ENCODE measurements at places on chromosomes 3 and 15.

- no peak for DNase-seq
Observed at GRCh38 chr3:13040361-13041074, 32.7 kb downstream of the IQSEC1 start.

GRCh38 chr15:71330638-71331162, 215.4 kb downstream of the THSD4 start:
- no peak for DNase-seq

DNA sequence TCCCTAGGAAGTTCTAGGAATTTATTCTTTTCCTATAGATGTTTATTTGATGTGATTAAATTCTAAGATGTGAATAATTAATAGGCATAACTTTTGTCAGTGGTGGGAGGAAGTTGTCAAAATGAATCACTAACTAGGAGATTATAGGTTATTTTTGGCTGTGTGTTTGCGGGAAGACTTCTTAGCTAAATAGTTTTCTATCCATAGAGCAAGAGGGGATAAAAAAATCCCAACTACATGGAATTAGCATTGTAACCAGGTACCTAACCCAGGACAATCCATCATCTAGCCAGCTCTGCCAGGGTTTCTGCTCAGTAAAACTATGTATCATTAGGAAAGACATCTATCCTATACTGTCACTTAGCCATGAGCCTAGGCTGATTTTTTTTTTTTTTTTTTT, 23.9 kb downstream of the SLC30A4 start:
- DNase-seq, result no peak

DNA sequence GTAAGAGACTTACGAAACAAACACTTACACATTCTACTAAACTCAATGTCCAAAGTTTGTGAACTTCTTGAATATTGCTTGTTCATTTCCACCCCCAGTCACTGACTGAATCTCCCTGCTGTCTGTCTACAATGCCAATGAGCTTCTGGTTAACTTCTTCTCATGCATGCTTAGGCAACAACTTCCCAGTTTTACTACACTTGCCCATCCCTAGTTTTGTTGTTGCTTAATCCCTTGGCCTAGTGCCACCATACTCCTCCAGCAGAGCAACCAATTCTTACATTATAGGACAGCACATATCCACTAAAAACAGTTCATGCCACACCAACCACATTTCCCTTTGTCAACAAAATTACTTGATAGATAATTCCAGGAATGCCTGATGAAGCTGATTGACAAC, 40.9 kb upstream of the CCR2 start:
- no peak for DNase-seq

GRCh38 chr3:43259626-43260025, 26.7 kb upstream of the SNRK start:
- DNase-seq, result no peak

DNA sequence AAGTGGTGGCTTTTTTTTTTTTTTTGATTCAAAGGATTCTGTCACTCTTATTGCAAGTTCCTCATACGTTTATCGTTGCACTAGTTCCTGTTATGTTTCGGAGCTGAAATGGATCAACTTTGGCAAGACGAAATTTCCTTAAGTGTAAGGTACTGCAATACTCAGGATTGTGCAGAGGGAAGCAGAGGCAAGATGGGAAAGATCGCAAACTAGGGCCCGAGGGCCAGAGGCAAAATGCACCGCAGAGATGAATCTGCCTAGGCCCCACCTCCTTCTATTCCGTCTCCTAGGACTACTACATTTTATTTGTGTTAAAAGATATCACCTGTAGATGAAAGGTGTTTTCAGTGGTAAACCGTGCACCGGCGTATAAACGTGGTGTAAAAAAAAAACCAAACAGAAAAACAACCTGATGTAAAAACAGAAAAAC, 331 bp downstream of the RNU6-1 start:
- no peak for DNase-seq

- no peak for DNase-seq
Observed at GRCh38 chr3:76370749-76371520, 585.6 kb upstream of the ZNF717 start.

GRCh38 chr3:46423588-46423987, 16.5 kb downstream of the CCRL2 start:
- DNase-seq, result no peak

- no peak for DNase-seq
Observed at GRCh38 chr3:9066141-9066540, 102.9 kb upstream of the RAD18 start.

GRCh38 chr3:50523279-50523811, 19.9 kb upstream of the CACNA2D2 start:
- DNase-seq, result no peak

DNA sequence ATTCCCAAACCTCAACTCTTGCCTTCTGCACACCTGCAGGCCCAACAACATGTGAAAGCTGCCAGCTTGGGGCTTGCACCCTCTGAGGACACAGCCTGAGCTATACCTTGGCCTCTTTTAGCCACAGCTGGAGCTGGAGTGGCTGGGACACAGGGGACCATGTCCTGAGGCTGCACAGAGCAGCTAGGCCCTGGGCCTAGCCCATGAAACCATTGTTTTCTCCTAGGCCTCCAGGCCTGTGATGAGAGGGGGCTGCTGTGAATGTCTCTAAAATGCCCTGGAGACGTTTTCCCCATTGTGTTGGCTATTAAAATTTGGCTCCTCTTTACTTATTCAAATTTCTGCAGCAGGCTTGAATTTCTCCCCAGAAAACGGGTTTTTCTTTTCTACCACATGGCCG, 7.2 kb downstream of the ZKSCAN7 start:
- no peak for DNase-seq

- DNase-seq, result no peak
Observed at GRCh38 chr3:64556046-64556445, 131.8 kb downstream of the ADAMTS9 start.

DNA sequence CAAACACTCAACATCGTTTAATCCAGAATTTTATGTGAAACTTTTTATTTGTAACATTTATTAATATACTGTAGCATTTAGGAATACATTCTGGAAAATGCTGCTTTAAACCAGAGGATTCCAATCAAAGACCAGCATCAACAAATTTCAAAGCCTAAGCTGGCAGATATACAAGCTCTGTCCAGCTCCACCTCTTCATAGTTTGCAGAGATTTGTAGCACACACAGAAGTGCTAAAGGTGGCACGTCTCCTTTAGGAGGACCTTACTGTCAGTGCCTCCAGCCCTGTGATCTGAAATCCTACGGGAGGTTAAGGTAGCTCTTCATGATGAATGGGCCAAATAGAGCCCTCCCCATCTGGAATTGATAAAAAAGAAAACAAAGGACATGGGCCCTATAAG, 329.7 kb upstream of the NECTIN3 start:
- no peak for DNase-seq

- no peak for DNase-seq
Observed at GRCh38 chr3:123459862-123460261, 11.0 kb upstream of the ADCY5 start.

GRCh38 chr3:59995563-59995962, 945.7 kb upstream of the CFAP20DC start:
- DNase-seq, result no peak

DNA sequence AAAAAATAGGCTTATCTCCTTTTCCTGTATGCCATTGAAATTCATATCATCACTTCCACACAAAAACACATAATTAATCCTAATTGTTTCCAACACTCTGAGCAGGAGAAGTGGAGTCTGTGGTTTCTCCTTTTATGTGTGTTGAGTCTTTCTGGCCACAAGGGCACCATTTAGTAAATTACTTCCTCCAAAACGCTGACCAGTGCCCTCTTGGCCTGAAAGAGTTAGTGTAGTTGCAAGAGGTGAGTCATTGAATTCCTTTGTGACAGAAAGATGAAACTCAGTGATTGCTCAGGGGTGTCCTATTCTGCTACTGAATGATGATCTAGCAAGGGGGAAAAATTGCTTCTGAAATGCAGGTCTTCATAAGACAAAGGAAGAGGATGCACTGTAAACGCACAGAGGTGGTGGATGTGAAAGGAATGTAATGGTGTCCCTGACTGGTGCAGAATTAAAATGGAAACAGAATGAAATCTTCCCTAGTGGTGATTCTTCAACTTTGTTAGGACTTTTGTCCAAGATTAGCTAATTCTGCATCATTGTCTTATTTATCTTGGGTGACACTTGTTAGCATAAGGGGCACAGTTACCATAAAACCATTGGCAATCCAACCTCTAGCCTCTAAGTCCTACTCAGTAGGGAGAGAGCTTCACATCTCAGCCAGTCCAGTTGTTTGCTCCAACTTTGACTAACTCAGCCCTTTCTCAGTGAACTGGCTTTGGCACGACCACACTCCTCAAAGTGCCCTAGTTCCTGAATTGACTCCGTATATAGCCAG, 208.4 kb upstream of the NANOGP8 start:
- no peak for DNase-seq

GRCh38 chr15:101143321-101143720, 108.5 kb downstream of the CHSY1 start:
- no peak for DNase-seq

- DNase-seq, result no peak
Observed at GRCh38 chr3:46847744-46848143, 15.5 kb downstream of the MYL3 start.

- DNase-seq, result no peak
Observed at GRCh38 chr3:87898971-87899370, 159.8 kb downstream of the CGGBP1 start.

GRCh38 chr3:127903611-127904375, 11.2 kb upstream of the KBTBD12 start:
- DNase-seq, result no peak

GRCh38 chr3:106552351-106553043, 683.7 kb upstream of the CBLB start:
- no peak for DNase-seq

DNA sequence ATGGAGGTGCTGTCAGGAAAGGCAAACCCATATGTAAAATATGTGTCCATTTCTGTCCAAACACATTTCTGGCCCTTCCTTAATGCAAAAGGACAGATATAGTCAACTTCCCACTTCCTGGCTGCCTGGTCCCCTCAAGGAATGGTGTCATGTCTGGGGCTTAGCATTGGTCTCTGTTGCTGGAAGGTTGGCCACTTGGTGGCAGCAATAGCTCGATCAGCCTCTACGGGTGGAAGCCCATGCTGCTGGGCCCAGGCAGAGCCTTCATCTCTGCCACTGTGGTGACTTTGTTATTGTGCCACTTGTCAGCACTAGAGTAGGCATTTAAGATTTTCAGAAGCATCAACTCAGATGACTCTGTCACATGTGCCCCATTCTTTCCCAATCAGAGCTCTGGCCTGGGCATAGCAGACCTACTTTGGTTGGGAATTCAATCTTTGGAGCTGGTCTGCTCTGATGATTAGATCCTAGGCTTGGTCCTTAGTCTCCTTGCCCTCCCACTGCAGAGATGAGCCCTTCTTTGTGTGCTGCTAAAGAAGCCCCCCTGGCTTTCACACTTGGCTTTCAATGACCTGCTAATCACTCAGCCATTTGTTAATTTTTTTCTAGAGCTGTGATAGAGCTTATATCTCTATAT, 51.0 kb upstream of the SPSB4 start:
- DNase-seq, result no peak

GRCh38 chr15:44315773-44316465, 27.4 kb downstream of the GOLM2 start:
- no peak for DNase-seq

GRCh38 chr15:74725225-74725774, at the start of gene CYP1A1:
Gene CYP1A1, minus strand, starts transcription at chr15:74725528. Its CDS starts 2,431 bp downstream, at chr15:74723097.
- DNase-seq, result peak; percentile 16

GRCh38 chr3:155497930-155498647, 204.6 kb upstream of the STRIT1 start:
- DNase-seq, result no peak

GRCh38 chr15:58221591-58222241, 83.5 kb downstream of the AQP9 start:
- DNase-seq, result no peak

GRCh38 chr15:72685301-72685924, 569 bp downstream of the HIGD2B start:
- DNase-seq, result no peak

GRCh38 chr3:46898321-46899150, 21.0 kb downstream of the PTH1R start:
- DNase-seq, result no peak

GRCh38 chr15:61888074-61888780, 172.0 kb downstream of the VPS13C start:
- no peak for DNase-seq

DNA sequence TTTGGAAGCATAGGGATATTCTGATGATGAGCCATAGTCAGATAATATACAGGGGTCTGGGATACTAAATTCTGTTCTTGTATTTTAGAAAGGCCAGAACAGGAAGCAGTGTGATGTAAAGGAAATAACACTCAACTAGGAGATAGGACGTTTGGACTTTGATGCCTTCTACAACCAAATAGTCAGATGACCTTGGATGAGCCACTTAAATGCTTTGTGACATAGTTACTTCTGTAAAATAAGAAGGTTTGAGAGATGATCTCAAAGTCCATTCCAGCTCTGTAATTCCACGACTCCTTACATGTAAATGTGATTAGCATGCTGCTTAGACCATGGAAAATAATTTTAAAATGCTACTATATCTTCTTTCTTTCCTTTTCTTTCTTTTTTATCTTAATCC, 29.5 kb upstream of the CCDC54 start:
- DNase-seq, result no peak

Measured in activated T-helper 1 cell treated with Interleukin-2 at 50 U/mL for 16 hours (primary cell).